ENCODE measurements at places on chromosomes 4 and X.

GRCh38 chr4:53734584-53735353 lies 143.5 kb upstream of the LNX1 start:
- DNase-seq: no peak

- DNase-seq: no peak
These were observed 39.5 kb upstream of the PTPN13 start for GRCh38 chr4:86554646-86555045.

GRCh38 chrX:39653691-39654090 lies 444.1 kb downstream of the BCOR start:
- no peak for DNase-seq

DNA sequence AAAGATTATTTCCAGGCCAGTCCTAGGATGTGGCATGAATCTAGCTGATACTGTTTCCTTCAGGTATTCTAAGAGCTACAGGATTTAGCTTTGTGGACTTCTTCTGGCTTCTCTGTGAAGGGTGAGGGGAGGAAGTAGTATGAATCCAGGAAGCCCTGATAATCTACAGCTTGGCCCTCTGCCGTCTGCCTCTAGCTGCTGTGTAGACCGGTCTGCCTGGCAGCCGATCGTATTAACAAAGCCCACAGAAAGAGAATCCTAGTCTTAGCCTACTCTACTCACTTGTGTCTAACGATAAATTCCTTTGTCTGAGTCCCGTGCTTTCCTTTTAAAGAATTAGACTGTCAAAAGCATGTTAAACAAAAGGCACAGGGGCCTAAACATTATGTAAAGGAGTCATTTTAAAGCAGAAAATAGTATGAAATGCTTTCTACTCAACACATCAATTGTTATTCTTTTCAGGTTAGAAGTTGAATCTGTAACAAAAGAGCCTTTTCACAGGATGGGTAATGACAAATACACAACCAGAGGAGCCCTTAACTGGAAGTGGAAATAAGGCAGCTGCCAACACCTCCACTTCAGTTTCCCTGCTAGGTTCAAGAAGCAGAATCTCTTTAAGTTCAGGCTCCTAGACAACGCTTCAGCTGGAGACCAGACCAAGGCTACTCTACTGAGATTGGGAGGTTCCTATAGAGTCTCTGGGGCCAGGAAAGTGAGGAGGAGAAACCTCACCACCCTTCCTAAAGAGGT lies 48.9 kb upstream of the UCP1 start:
- no peak for DNase-seq
